ENCODE measurements at places on chromosomes 6 and 20.

GRCh38 chr6:47700053-47700452 is 1.7 kb downstream of the ADGRF4 start:
- DNase-seq: no peak

- no peak for DNase-seq
Measured at GRCh38 chr6:17157617-17158016, 55.8 kb downstream of the STMND1 start.

DNA sequence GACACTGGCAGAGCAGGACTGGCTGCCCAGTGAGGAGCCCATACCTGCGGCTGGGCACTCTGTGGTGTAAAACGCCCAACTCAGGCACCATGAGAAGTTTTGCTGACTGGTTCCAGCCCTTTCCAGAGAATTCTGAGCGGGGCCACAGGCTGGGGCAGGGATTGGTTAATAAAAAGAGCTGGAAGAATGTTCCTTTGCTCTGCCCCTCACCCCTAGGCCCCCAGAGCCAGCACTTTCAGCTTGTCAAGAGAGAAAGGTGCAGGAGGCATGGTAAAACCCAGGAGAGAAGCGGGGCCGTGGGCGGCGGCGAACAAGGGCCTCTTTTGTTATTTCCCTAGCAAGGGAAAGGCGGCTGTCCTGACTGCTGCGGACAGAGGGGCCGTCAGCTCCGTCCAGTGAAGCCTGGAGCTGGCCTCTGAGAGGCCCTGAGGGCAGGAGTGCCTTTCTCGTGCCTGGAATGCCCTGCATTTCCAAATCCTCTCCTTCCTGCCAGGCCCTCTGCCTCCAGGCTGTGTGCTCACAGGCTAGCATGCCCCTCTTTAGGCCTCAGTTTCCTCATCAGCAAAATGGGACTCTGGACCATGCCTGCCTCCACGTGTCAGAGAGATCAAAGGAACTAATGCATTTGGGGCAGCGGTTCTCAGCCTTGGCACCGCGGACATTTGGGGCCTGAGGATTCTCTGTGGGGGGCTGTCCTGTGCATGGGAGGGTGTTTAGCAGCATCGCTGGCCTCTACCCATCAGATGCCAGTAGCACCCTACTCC is 12.9 kb downstream of the SLC13A3 start:
- no peak for DNase-seq

DNA sequence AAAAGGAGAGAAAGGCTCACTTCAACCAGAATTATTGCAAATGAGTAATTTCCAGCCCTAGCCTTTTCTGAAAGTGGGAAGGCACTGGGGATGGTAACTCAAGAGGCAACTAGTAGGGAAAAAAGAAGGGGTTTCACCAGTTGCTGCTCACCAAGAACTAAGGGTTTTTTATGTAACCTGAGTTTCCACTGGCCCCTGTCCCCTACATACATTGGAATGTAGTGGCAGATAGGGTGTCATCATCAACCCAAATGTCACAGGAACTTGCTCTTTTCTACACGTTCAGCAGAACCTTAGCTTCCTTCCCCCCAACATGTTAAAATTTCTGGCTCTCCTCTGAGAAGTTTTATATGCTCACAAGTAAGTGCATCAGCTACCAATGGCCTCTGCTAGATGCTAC is 38.2 kb upstream of the PKHD1 start:
- no peak for DNase-seq

DNA sequence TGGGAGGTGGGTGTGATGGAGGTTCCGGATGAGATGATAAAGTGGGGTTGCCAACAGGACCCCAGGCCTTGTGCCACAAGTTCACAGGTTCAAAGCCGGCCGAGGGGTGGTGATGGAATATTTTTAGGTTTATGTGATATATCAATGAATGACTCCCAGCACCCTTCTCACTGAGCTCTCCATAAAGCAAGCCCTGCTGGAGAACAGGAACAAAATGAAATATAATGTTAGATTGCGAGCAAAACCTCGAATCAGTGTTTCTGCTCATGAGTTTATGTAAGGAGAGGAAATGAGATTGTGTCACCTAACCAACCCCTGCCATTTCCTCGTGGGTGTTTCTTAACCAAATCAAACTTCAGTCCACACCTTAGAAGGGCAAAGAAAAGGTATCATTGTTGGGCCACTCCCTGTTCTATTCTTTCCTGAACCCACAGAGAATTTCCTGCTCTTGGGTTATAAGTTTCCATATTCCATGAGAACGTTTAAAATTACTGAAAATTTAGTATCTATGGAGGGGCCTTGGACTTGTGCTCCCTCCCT is 192.2 kb upstream of the EXOC2 start:
- no peak for DNase-seq

GRCh38 chr6:33243476-33243875 is 28.2 kb downstream of the VPS52 start:
- no peak for DNase-seq

DNA sequence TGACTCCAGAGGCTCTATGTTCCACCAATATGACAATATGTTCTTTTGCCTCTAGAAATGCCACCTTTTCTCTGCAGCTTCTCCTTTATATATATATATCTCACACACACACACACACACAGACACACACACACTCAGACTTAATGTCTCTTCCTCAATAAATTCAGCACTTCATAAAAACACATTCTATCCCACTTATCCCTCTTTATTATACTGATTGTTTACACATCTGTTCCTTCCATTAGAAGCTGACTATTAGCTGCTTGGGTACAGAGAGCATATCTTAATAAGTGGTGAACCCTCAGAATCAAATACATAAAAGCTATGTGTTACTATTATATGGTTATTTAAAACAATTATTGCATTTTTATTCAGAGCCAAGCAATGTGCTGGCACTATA is 23.3 kb downstream of the NRSN1 start:
- DNase-seq: no peak

DNA sequence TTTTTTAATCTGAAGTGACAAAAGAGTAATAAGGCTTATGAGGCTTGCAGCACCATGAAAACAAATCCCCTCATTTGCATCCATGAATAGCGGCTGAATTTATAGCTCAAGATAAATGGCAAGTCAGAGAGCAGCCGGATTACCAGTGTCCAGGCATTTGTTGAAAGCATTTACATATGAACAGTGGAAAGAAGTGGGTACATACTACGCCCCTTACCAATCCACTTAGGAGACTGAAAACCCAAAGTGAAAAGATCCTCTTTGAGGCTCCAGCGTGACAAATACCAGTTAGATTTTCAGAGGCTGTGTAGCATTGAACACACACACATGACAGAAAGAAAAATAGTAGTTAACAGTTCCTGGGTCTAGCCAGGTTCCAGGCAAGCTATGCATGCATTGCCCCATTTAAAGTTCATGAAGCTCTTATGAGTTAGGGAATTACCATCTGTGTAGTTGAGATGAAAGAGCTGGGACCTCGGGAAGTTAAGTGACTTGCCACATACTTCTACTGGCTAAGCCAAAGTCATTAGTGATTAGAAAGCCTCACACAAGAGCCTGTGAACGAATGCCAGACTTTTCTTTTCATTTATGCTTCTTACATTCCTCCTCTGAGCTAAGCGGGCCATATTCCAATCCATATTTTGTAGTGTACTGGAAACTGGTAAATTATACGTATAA is 28.3 kb upstream of the NHSL1 start:
- no peak for DNase-seq

DNA sequence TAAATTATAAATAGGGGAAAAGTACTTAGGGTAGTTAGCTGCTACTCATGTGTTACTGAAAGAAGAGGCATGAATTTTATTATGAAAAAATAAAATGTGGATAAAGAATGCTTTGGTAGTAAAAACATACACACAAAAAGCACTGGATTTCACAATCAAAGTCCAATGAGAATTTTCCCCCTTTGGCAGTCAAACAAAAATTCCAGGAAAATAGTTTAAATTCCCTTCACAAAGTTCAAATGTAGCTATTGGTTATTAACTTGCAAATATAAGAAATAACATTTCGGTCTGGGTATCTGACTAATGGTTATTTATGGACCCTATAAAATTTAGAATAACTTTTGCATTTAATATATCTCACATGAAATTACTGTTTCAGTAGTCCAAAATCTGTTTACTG is 210.4 kb downstream of the FOXC1 start:
- no peak for DNase-seq

DNA sequence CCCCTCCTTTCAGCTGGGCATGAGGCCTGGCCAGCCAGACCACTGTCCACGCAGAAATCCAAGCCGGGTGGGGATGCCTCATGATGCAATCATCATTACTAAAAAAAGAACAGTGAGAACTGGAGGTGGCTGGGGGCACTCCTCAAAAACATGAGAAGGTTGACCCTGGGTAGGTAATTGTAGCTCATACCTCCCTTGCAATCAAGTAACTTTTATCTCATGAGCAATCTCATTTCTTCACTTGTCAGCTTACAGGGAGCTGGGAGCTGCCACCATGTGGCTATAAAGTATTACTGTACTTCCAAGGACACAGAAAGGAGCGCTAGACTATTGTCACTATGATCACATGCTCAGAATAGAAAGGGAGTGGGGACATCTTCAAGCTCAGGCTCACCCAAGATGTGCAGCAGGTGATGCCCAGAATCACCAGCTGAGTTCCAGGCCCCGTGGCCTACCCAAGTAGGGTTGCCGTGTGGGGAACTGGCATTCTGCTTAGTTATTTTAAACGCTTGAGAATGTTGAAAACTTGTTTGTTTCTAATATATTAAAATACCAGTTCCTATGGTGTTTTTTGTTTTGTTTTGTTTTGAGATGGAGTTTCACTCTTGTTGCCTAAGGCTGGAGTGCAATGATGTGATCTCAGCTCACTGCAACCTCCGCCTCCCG is 3.0 kb upstream of the CDH26 start:
- no peak for DNase-seq

DNA sequence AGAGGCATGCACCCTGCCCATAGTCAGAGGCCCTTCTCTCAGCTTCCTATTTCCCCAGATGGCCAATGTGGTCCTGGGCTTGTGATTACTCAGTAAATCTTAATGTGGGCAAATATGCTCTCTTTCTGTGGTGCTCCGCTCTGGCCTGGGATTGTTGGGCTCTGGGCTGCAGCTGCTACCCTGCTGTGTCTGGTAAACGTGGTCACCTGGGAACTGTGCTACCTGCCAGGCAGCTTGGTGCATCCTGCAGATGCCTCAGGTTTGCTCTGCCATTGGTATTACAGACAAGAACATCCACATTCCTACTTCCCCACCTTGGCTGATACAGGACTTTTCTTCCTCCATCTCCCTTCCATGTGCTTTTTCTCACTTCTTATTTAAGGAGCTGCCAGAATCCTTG is 611.5 kb upstream of the IMPG1 start:
- no peak for DNase-seq

DNA sequence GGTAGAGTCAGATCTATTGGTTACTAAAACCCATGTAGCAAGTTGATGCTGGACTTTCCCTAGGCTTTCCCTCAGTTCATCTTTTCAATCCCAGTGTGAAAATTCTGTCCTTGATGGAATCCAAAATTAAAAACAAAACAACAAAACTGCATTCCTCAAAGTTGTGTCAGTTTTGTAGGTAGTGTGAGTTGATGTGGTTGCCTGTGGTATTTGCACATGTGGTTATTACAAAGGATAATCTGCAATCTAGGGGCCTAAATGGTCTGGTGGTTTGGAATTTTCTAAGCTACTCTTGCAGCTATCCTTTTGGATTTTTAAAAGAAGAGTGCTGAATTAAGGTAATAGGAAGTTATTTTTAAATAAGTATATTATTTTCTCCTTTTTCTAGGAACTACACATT is 132.2 kb upstream of the SCGN start:
- DNase-seq: no peak

GRCh38 chr6:147023581-147023980 is 180.6 kb upstream of the STXBP5 start:
- no peak for DNase-seq

GRCh38 chr20:5551621-5552020 is 198.6 kb upstream of the SHLD1 start:
- no peak for DNase-seq
